ENCODE measurements at places on chromosomes 12 and 14.
A peak's percentile ranks its signal among the peaks of the same experiment; 100 is the strongest.

DNA sequence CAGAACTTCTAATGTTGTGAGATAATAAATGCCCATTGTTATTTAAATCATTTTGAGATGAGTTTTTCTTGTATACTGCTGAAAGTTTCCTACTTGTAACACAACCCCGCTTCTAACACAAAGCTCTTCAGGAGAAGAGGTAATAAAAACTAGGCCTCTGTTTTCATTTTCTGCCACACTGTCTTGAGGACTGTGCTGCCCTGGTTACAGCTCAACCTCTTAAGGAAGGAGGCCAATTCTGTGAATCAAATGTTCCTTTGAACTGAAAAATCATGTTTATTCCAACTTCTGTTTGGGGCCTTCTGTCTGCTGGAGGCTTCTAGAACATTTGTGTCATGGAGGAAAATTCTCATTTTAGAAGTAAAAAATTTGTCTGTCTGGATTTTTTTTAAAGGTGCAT is 100.3 kb downstream of the LRIG3 start:
- no peak for DNase-seq

DNA sequence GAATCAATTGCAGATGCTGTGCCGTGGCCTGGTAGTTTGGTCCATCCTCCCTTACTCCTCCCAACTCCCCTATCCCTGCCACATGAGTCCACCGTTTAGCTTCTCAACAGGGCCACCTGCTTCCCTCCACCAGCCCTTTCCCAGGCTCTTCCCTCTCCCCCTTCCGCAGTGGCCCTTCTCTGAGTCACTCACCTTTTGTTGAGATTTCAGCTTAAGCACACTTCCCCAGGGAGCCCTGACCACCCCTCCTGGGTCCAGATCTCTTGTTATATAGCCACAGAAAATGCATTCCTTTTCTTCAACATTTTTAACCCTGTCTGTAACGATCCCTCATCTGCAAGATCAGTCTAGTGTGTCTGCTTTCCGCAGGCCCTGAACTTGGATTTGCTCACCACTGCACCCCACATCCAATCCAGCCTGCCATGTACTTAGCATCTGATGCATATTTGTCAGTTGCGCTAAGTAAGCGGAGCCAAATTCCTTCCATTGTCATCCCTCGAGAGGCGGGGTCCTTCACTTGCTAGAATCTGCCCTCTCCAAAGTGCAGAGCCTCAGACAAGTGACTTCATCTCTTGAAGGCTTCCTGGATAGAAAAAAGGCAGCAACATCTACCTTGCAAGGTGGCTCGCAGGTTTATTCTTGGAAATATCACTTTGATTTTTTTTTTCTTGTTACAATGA is 41.1 kb downstream of the TMEM63C start:
- no peak for DNase-seq

GRCh38 chr12:113103756-113104450 is 31.7 kb downstream of the RASAL1 start:
- DNase-seq, result no peak

DNA sequence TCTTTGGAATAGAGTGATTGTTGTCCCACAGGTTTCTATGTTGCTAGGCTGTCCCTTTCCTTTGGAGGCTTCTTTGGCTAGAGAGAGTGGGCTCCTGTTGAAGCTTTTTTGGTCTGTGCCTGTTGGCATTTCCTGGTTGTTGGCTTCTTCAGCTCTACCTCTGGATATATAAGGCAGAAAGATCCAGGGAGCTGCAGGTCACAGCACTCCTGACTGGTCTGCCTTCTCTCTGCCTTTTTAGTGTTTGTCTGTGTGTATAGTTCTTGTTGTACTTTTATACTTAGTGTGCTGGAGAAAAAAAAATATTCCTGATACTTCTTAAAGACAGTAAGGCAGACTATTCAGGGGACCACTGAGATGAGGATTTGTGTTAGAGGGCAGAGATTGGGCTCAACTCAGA is 202.7 kb downstream of the FBXL14 start:
- no peak for DNase-seq

GRCh38 chr14:89114109-89114508 is 289.7 kb downstream of the TTC8 start:
- DNase-seq, result no peak

GRCh38 chr12:29322157-29322556 is 58.8 kb downstream of the ERGIC2 start:
- DNase-seq, result no peak

DNA sequence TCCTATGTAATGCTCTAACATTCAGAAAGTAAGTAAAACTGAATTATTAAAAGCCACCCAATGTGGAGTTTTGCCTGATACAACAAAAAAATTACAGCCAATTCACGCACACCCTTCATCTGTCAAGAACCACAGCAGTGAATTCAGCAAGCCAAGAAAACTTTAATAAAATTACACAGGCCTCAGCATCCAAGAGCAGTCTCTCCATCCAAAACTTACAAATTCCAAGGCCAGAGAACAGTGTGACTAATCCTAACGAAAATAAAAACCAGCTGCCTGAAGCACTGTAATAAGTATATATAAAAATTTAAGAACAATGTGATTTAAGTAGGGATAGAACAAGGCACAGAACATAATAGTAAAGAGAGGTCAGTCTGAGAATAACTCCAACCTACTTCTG is 54.2 kb downstream of the SIX6 start:
- no peak for DNase-seq

GRCh38 chr12:83015390-83016217 is 328.9 kb downstream of the TMTC2 start:
- DNase-seq, result no peak

- peak; percentile 72 for DNase-seq
Observed at GRCh38 chr14:35341751-35342488, 49.7 kb downstream of the PSMA6 start.

- no peak for DNase-seq
Observed at GRCh38 chr14:96370528-96370927, 7.2 kb downstream of the GSKIP start.

All from KBM-7 (cell line).